ENCODE measurements at places on chromosomes 13 and 19.
A peak's percentile ranks its signal among the peaks of the same experiment; 100 is the strongest.

- no peak for DNase-seq
Measured at GRCh38 chr13:30339738-30340330, 32.5 kb upstream of the KATNAL1 start.

DNA sequence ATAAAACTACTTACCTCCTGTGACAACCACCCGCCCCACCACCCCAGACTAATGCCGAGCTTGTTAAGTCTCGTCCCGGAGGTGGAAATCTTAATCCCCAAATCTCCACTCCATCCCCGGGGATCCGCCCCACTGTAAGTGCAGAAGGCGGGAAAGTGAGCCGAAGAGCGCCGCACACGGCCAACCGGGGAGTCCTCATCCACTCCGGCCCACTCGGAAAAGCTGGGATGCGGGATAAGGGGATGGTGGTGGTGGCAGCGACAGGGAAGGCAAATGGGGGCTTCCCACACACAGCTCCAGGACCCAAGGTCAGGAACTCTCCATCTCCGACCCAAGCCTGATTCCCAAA lies 621 bp downstream of the FBL start:
- DNase-seq = no peak

DNA sequence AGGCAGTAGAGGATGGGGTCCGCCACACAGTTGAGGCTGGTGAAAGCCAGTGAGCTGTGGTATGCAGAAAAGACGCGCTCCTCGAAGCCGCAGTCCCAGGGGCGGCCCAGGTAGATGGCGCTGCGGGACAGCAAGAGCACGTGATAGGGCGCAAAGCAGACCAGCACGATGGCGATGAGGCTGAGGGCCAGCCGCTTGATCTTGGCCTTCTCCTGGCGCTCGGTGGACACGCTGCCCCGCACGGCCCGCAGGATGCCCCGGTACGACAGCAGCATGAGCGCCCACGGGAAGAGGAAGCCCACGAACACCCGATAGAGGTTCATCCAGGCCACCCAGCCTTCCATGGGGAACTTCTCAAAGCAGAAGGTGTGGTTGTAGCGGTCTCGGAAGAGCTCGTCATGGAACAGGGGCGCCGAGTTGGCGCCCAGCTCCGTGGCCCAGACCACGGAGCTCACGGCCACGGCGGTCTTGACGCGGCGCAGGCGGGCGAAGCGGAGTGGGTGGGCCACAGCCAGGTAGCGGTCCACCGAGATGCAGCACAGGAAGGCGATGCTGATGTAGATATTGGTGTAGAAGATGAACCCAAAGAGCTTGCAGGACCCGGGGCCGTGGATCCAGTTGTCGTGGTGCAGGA lies 6.5 kb upstream of the OPA3 start:
- DNase-seq = peak; percentile 44

DNA sequence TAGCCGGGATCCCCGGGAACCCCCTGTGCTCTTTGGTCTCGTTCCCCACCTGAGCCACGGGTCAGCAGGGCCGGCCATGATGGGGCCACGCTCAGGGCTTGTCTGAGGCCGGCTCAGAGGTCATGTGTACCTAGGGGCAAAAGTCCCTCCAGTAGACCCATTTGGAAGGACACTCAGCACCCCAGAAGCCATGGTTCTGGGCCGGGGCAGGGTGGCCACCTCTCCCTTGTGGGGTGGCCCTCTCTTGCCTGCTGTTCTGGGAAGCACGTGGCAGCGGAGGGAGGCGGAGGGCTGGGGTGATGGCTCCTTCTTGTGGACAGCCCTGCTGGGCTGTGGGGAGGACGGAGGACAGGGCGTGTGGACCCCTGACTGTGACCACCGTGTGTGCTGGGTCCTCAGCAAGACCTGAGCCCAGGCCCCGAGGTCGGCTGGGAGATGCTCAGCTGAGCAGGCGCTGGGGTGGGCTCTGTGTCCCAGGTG lies 6.4 kb upstream of the PEAK3 start:
- no peak for DNase-seq

- no peak for DNase-seq
Measured at GRCh38 chr13:51595416-51595815, 11.2 kb downstream of the WDFY2 start.

All from iris pigment epithelial cell (primary cell).